Retina (tissue), 1 donor: ENCODE measurements at places on chromosomes 12 and 14.

DNA sequence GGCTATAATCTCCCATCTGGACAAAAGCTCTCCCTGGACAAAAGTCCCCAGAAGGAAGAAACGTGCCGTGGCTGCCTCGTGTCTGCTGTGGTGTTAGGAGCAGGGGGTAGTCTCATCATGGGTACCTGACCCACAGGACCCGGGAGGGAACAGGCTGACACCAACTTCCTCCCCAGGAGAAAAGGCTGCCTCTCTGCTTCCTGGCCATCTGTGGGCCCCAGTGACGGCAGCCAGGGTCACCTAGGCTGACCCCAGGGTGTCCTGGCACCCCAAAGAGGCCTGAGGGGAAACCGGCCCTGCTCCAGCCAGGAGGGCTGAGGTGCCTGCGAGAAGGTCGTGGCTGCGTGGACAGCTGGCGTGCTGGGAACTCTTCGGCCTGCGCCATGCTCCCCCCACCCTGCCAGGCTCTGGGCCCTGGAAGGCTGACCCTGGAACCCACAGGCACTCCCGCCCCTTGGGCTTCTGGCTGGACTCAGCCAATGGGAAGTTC lies 133.9 kb downstream of the RFLNA start:
- no peak for DNase-seq

DNA sequence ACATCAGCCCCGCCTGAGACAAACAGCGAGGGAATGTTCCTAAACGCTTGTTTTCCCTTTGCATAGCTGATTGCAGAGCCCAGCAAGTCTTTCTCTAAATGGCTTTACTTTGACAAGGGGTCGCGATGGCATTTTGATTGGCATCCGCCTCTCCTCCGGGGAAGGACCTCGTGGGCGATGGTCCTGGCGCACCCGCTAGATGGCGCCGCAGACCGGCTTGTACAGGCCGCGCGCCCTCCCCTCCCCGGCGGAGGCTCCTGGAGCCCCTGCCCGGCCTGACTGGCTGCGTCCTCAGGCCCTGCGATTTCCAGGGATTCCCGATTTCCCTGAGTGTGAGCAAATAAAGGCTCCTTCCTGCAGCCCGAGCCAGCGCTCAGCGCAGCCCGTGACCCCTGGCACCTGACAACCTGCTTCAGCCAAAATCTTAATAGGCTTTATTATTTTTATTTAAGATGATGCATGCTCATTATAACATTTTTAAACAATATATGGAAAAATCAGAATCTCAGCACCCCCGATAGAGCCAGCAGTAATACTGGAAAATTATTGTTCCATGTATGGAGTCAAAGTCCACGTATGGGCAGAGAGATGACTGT lies 468.3 kb downstream of the AACS start:
- peak; percentile 86 for DNase-seq

DNA sequence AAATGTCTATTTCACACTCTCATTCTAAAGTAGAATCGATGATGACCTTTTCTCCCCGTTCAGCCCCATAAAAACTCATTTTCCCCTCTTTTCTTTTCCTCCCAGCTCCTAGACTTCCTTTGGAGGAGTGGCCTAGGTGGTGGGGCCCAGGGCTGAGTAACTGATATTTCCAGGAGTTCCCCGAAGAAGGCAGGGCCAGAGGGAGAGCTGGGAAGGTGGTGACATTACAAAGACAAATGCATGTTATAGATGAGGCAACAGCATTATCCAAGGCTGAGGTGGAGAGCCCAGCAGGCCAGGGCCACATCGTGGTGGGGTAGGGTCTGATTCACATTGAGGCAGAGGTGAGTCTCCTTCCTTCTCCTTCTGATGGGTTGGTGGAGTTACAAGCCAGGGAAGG lies 22.2 kb upstream of the HDAC7 start:
- no peak for DNase-seq

DNA sequence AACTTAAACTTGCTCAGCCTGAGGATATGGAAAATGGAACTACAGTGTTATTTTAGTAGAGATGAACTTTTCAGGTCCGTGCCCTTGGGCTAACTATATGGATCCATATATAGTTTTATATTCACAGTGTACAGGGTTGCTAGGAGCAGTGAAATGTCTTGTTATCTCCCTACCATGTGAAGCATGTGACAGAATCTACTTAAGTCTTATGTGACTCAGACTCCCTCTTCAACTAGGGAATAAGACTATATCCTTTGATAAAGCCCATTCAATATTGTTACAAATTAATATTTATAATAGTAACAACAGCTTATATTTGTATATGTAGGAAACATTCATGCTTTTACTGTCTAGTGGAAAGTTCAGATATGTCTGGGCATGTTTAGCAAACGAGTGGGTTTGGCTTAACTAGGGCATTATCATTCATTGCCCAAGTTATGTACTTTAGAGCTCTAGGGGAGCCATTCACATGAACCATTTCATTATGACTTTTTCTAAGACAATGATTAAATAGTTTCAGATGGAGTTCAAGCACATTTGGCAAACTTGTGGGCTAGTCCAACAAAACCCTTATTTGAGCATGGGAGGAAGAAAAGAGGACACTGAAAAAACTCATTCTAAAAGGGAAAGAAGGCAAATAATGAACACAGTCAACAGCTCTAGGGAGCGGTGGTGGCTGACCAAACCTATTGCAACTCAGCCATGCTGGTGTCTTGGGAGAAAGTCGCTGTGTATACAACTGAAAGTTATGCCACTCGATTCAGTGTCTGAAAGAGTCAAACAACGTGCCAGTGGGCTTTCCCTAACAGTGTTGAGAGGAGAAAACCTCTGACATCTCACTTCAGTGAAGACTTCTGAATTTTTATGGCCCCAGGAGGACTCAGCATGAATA lies 305.9 kb upstream of the G2E3 start:
- no peak for DNase-seq

DNA sequence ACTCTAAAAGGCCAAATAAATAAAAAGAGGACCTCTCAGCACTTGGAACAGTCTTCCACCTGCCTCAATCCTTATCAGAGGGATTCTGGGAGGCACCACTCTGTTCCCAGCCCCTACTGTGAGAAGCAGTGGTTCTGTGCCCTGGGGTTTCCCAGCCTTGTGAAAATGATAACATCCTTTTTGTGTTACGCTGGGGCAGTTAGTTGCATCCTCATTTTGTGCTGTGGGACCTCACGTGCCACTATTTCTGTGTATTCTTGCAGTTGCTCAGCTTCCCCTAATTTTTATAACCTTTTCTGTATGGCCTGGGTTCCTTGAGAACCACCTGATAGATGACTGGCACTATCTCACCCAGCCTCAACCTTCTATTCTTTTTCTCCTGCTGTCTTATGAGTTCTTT lies 10.8 kb upstream of the CMA1 start:
- DNase-seq: no peak

DNA sequence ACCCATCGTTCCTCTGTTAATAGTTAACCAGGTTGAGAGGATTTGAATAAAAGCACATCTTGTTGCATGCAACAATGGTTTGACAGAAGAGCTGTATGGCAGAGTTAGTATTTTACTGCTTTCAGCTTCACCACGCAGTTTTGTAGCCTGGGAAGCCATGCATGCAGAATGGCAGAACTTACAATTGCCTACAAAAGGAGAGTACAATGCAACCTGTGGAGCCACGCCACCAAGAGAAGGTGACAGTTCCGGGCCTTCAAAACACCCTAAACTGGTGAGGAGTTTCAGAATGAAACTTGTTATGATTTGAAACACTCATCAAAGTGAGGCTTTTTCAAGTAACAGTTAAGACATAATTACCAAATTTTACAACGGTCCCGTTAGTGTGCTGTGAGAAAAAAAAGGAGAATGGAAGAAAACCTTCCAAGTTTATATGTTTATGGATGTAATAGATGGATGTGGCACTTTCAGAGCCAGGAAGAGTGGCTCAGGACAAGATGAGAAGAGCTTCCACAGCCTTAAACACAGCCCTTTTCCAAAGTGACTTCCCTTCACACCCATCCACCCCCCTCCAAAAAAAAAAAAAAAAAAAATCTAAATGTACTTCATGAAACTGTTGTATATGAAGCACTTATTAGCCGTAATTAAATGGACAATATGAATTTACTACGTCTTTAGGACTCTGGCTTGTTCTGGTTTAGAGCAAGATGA lies 158.7 kb downstream of the EGLN3 start:
- DNase-seq: no peak

DNA sequence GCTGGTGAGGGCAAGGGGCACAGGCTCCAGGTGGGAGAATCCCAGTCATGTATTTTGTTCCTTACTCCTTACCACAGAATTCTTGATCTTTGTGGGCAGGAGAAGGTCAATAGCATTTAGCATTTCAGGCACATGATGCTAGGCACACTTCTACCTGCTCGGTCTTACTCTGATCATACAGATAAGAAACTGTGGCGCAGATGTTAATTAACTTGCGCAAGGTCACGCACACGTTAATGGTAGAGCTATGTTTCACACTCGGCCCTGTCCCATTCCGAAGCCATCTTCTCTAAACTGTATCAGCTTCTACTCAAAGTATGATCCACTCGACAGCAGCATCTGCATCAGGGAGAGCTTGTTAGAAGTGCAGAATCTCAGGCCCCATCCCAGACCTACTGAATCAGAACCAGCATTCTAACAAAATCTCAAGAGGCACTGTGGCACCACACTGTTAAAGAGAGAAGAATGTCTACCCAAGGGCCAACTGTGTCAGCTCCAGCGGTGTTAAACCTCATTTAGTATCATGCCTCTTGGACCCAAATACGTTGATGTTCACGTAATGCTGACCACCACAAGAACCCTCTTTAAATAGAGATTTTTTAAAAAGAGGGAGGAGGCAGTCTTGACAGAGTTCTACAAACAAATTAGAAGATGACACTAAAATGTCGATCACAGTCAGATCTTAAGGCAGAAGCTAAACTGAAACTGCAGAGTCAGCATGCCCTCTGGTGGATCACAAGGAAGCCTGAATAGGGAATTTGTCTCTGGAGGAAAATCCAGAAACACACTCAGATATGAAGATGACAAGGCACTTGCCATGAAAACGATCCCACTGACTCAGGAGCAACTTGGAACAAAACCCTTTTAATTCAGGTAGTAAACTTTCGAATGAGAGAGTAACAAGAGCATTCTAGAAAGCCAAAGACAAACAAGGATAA lies 7.3 kb downstream of the STXBP6 start:
- DNase-seq: peak; percentile 23

GRCh38 chr12:106879612-106880011 lies 76.1 kb upstream of the TMEM263 start:
- DNase-seq: no peak

GRCh38 chr12:9799961-9800360 lies 27.3 kb upstream of the KLRF1 start:
- no peak for DNase-seq

- no peak for DNase-seq
Observed at GRCh38 chr12:107394693-107395092, 290.9 kb upstream of the PWP1 start.
